DMS79 (cell line): ENCODE measurements at places on chromosomes 2 and 18.

DNA sequence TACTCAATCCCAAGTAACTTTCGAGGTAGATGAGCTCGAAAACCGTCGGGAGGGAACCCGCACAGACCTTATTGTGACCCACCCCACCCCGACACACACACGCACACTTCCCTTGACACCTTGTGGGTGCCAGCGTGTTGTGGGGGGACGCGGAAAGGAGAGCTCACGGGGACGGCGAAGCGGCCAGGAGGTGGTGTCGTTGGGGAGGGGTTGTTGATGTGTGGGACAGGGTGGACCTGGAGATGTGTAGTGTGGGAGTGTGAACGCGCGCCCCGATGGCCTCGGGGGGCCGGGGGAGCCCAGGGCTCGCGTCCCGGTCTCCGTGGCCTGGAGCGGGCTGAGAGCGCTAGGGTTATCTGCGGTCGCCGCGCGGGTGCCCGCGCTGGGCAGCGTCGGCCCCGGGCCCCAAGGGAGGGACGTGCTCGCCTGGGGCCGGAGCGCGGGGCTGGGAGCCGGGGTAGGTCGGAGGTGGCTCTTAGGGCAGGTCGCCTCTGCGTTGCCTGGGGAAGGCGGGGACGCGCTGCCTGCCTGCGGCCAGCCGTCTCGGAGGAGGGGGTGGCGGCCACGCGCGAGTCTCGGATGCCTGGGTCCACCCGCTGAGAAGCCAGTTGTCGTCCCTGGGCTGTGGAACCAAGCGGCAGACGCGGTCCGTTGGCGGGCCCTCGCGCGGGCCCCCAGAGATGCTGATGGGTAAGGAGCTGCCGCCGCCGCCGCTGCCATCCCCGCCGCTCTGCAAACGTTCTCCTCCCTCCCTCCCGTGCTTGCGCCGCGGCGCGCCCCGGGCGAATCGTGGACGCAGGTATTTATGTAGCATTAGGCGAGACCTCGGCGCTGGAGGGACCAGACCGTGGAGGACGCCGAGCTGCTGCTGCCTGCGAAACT is 1.6 kb downstream of the KLHL29 start:
- DNase-seq = no peak

DNA sequence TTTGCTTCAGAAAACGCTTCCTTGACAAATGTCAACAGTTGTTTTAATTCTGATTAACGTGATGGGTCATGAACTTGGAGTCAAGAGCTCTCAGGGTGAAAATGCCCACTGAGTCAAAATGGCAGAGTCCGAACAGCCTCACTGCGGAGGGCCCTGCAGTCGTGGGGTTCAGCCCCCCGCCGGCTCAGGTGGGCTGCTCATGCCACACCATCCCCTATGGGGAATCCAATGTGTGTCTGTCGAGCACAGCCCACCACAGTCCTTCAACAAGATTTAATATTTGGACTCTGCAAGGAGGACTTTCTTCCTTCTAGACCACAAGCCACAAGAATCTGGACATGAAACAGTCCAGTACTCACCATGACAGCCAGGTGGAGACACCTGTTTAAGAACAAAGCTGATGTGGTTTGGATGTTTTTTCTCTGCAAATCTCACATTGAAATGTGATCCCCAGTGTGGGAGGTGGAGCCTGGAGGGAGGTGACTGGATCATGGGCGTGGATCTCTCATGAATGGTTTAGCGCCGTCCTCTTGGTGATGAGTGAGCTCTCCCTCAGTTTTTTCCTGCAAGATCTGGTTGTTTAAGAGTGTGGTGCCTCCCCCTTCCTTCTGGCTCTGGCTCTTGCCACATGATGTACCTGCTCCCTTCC is 201.0 kb downstream of the NDUFA10 start:
- peak; percentile 22 for DNase-seq

DNA sequence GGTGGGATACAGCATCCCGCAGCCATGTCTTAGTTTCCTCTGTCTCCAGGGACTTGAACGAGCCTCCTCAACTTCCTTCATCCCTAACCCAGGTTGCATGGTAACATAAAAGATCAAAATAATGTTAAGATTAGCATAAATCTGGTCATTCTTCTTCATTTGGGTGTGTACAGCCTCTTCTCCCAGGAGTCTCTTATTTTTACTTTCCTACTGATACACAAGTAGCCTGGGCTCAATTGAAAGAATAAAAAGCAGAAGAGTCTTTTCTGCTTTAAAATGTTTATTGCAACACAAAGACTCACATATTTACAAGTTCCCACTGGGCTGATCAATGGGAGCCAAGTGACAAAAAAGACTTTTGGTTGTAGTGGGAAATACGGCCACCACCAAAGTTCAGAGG is 137.9 kb upstream of the PID1 start:
- no peak for DNase-seq

GRCh38 chr2:45115181-45115580 is 105.9 kb upstream of the SIX2 start:
- DNase-seq = no peak

GRCh38 chr2:164065038-164065437 is 329.2 kb upstream of the FIGN start:
- no peak for DNase-seq

DNA sequence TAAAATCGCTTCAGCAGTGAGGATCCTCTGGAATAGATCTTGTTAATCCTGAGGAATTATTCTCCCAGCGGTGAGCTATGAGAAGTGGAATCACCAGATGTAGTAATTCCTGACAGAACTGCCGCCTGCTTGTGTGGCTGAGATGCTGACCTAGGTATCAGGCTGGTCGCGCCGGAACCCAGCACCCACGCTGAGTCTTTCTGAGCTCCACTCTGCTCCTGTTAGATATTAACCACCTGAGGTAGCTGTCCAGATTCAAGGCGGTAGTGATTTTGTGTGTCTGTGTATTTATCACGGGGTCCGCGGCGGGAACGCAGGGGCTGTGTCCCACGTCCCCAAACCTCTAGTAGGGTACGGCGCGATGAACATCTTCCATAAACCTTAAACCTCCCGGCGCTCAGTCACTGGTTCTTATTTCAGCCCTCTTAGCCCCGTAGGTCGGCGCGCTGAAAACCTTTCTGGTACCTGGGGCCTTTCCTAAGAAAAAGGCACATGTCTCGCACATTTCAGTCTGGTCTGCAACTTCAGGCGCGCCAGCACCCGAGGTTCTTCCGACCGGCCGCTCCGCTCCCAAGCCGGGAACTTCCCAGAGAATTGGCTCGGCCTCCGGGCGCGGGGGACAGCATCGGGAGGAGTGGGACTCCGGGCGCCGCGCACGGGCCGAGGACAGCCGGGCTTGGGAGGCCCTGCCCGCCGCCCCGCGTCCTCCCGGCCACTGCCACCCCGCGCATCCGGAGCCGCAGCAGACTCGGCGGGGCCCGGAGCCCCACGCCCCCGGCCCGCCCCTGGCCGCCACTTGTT is 542 bp upstream of the CNNM3 start:
- DNase-seq = no peak

- DNase-seq = no peak
These were observed 96.9 kb downstream of the PHLPP1 start for GRCh38 chr18:62812242-62812641.

- DNase-seq = no peak
These were observed 12.1 kb upstream of the AMER3 start for GRCh38 chr2:130743278-130743677.

DNA sequence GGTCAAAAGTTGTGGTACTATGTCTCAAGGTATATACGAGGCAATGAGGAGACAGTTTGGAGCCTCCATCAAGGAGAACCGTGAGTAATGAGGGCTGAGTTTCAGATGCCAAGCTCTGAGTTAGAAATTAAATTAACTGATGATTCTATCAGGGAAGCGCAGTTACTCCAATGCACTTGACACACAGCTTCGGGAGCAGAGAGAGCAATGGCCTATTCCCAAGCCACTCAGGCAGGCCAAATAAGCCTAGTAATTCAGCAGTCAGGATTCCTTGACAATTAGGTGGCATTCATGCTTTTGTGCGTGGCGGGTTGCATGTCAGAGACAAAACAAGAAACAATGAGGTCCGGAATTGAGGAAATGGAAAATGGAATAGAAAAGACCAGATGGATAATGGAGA is 123.2 kb downstream of the MMADHC start:
- no peak for DNase-seq

DNA sequence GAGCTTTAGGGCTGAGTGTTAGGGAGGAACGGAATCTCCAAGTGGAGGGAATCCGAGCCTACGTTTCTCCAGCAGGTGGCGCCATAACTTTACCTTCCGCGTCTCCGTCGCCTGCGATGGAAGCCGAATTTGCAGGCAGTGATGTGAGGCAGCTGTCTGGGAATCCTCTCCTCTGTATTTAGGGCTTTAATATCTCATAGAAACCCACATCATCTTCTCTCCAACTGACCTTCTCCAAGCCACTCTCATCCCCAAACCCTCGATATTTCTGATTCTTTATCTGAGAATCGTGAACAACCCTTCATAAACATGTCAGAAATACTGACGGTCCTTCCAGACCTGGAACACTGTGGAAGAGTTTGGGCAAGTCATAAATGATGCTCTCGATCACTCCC is 27.5 kb downstream of the SIX2 start:
- peak; percentile 28 for DNase-seq

GRCh38 chr2:227614246-227614645 is 394 bp downstream of the SCYGR3 start:
- DNase-seq = peak; percentile 5

DNA sequence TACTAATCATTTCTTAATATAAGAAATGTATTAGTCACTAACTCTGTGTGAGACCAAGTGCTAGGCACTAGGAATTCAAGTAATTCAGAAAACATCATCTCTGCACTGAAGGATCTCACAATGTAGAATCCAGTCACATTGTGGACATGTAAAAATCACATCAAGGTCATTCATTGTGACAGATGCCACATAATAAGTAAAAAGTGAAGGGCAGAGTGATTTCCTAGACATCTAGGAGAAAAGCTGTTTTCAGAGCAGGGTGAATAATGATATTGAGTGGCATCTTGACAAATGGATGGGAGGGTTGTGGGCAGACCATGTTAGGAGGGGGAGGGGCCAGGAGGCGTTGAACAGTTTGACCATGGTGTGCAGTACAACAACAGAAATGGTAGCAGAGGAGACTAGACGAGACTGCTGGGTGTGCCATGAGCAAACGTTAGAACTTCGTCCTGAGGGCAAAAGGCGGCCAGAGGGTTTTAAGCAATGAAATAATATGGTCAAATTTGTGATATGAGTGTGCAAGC is 93.8 kb downstream of the DTNA start:
- no peak for DNase-seq

GRCh38 chr2:232891621-232892071 is 21.6 kb downstream of the SNORC start:
- no peak for DNase-seq

DNA sequence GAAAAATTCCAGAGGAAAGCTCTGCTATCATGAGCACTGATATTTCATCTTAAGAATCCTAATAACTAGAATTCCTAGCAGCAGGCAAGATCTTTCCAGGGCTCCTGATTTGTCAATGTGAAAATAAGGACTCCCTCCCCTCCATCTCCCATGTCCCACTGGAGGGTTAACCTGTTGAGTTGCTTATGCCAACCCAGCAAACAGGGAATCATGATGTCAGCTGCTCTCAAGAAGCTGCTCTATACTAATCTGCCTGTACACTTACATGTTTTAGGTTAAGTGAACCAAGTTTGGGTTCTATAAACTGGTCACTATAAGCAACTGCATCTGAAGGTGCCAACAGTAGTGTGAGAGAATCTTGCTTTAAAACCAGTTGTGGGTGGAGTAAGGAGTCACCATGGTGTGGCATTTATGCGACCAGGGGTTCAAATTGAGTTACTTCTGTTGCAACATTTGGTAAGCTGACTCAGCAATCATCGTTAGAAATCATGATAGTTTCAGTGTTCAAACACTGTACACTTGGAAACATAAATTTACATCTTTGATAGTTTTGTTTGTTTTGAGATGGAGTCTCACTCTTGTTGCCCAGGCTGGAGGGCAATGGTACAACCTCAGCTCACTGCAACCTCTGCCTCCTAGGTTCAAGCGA is 53.4 kb downstream of the STK25 start:
- no peak for DNase-seq

DNA sequence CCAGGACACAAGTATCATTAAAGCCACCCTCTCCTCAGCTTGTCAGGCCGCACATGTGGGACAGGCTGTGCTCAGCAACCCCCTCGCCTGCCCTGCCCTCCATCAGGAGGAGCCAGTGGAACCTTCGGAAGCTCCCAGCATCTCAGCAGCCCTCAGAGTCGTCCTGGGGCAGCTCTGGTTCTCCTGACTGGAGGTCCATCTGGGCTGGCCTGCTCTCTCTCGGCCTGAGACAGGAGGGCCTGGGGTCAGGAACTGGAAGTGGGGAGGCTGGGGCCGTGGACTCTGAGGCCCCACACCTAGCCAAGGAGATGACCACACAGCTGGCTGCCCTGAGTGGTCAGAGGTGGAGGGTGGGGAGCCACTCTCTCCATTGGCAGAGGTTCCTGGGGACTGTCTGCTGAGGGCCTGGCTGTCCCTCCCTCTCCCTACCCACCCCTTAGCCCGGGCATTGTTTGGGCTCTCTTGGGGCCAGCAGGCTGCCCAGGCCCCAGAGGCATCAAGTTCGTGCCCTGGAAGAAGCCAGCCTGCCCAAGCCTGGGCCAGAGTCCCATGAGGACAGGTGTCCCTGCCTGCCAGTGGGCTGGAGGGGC is 23.1 kb downstream of the ODC1 start:
- DNase-seq = no peak

GRCh38 chr2:203030991-203031390 is 16.3 kb downstream of the NBEAL1 start:
- DNase-seq = no peak

DNA sequence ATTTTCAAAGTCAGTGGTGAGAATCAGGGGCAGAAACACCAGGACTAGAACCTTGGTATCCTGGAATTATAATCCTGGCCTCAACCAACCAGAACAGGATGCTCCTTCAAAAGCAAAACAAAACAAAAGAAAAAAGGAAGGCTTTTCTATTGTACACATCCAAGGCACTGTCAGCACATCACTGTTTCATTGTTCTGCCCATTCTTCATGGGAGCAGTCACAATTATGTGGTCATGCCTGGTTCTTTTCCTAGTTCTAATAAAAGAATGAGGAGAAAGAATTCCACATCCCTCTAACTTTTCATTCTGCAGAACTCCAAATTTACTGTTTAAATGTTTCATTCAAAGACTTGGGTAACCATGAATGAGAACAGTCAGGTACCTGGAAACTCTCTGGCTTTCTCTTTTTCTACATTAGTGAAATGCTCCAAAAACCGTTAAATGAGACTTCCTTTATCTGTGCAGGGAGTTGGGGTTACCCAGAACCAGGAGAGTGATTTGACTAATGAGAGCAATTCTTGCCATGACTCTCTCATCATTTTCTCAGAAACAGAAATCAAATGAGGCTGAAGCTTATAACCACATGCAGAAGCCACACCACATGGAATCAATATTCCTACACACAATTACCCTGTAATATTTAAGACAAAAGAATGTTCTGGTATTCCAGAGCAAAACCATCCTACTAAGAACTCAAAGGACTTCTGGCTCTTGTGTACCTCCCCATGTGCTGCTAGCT is 110.9 kb upstream of the CCDC150 start:
- DNase-seq = no peak
